GF-D8 (cell line): ENCODE measurements at places on chromosomes 2 and 18.

GRCh38 chr2:196479350-196479749, 160.2 kb upstream of the CCDC150 start:
- DNase-seq = no peak

DNA sequence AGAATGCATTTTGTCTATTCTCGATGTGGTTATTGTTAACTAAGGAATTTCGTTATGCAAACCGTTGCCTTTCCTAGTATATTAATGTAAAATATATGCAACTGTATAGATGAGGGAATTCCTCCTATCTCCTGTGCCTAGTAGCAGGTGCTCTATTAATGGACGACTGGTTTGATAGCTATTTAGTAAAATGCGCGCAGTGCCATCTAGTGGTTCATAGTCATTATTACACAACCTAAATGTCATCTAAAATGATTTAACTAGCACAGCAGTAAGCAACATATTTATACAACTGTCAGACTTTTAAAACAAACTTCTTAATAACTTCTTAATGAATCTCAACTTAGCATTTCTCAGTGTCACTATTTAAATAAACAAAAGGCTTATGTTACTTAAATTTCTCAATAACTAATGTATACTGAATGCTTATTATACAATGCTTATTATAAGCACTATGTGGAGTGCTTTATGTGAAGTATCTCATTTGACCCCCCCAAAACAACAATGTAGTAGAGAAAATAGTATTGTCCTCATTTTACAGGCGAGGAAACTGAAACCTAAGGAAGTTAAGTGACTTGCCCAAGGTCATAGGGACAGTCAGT, 77.9 kb downstream of the DTNA start:
- DNase-seq = peak; percentile 29

- DNase-seq = no peak
These were observed 328.5 kb upstream of the ZEB2 start for GRCh38 chr2:144848423-144848822.

DNA sequence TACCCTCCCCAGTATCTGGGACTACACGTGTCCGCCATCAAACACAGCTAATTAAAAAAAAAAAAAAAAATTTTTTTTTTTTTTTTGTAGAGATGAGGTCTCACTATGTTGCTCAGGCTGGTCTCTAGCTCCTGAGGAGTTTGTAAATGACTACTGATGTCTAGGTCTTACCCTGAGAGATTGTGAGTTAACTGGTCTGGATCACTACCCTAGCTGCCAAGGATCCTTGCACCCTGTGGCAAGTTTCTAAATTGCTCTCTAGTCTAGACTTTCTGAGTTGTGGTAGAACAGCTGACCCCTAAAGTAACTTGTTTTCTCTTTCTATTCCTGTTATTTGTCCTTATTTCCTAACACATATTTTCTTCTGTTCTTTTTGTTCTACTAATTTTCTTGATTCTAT, 44.5 kb downstream of the ABHD3 start:
- no peak for DNase-seq

- DNase-seq = no peak
These were observed 343.8 kb downstream of the TXNL1 start for GRCh38 chr18:56294484-56295183.

GRCh38 chr2:54561010-54561409, 104.9 kb downstream of the SPTBN1 start:
- no peak for DNase-seq

DNA sequence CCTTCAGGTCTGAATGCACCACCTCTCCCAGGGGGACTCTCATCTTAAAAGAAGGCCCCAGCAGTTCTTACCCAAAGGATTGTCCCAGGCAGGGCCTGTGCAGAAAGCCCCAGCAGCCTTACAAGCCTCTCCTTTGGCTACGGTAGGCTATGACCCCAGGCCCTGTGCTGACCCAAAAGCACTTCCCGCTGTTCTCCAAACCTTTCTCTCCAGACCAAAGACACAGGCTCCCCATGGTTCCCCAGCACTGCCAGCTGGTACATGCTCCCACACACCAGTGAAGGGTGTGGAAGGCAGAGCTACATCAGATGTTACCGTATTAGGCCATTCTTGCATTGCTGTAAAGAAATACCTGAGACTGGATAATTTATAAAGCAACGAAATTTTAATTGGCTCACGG, 35.4 kb downstream of the LBH start:
- DNase-seq = no peak

- DNase-seq = no peak
These were observed 129.8 kb upstream of the FSIP2 start for GRCh38 chr2:185608799-185609198.

GRCh38 chr2:165198181-165198580, 5.7 kb downstream of the SCN3A start:
- DNase-seq = no peak

DNA sequence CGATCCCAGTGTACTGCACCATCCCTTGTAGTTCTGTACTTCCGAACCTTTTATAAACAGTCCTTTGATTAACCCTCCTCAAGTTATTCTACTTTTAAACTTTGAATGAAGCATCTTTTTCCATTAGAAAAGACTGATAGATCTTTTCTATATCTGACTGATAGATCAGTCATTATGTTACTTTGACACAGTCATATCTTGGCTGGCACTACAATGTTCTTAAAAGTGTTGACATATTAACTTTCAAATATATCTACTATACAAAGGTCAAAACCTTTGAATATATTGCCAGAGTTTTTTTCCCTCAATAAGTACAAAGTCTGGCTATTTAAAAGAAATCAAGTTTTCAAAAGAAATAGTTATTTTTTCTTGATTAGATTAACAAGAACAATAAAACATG, 35.4 kb upstream of the NABP1 start:
- DNase-seq = no peak
